Activated CD4-positive, CD25-positive, alpha-beta regulatory T cell treated with anti-CD3 and anti-CD28 coated beads, Interleukin-2, amount 50 U/mL, for 16 hours (primary cell): ENCODE measurements at places on chromosomes 6 and 20.

GRCh38 chr6:129860908-129861665 is at the start of gene TMEM244:
TMEM244 (minus strand) TSS chr6:129861315; CDS start chr6:129861188, 127 bp downstream.
- no peak for DNase-seq

- DNase-seq: no peak
Measured at GRCh38 chr20:676315-676937, 824 bp upstream of the SCRT2 start.

- no peak for DNase-seq
Measured at GRCh38 chr6:55286824-55287223, 40.4 kb upstream of the GFRAL start.

- DNase-seq: no peak
Measured at GRCh38 chr6:135325624-135326424, 144.7 kb downstream of the MYB start.

GRCh38 chr6:43076464-43077332 is 584 bp downstream of the PTK7 start:
- no peak for DNase-seq

DNA sequence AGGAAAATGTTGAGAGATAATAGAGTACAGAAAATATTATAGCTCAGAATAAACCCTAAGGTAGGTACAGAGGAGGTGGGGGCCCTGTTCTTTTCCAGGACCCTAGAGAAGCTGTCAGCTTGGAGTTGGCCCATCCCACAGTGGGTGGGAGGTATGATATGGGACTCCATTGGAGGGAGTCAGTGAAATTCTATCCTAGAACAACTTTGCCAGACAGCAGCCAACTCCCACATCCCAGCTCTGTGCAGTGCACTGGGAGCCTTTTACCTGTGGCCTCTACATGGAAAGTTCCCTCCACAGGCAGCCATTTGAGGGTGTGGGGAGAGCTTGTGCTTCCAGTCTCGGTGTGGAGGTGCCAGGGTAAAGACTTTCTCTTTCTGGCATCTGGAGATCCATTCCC is 36.8 kb upstream of the CLIC5 start:
- no peak for DNase-seq

GRCh38 chr6:16925461-16925860 is 164.2 kb upstream of the ATXN1 start:
- no peak for DNase-seq

- peak; percentile 74 for DNase-seq
Measured at GRCh38 chr6:31546339-31546957, at the start of gene ATP6V1G2. ATP6V1G2 (minus strand) TSS chr6:31546608; CDS start chr6:31546559, 49 bp downstream.

- no peak for DNase-seq
Measured at GRCh38 chr6:6152060-6152459, 145.3 kb upstream of the NRN1 start.

GRCh38 chr6:3878048-3878666 is 29.0 kb downstream of the FAM50B start:
- DNase-seq: no peak

GRCh38 chr6:116695401-116695800 is 14.4 kb downstream of the KPNA5 start:
- no peak for DNase-seq

- no peak for DNase-seq
Measured at GRCh38 chr20:47785854-47786764, 828 bp upstream of the SULF2 start.

DNA sequence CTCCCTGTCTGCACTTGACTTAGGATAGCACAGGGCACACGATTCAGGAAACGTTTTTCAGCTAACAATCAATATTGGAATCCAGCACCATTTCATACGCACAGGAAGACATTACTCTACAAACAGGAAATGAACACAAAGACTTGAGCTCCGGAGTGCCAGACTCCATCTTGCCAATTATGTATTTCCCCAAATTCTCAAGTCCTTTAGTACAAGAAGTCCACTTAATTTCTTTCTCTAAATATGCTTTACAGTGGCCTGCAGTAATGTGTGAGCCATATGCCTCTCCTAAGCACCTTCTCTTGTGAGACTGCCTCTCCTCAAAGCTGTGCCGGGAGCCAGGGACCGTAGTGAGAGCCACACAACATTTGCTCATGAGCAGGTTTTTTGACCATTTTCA is 168.2 kb downstream of the THBS2 start:
- DNase-seq: no peak

- DNase-seq: no peak
Measured at GRCh38 chr20:37749218-37749617, 55.4 kb downstream of the CTNNBL1 start.
